Stimulated activated naive CD4-positive, alpha-beta T cell (primary cell): ENCODE measurements at places on chromosomes 2 and 18.

GRCh38 chr18:13131283-13131682, 87.3 kb upstream of the LDLRAD4 start:
- DNase-seq, result no peak

- DNase-seq, result no peak
Observed at GRCh38 chr2:95384854-95385569, 17.5 kb upstream of the FAHD2A start.

DNA sequence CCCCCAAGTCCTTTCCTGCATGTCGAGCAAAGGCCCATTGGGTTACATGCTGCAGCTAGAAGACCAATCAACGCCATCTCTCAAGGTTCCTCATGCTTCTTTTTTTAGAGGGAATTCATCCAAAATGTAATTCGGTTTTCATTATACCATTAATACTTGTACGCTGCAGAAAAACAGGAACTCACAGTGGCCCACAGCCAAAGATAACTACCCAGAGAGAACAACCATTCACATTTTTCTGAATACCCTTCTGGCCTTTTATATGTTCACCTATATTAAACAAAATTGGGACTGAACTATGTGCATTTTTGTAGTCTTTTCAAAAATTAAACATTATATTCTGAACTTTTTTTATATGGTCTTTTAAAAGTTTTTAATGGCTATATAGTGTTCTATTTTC, 25.8 kb downstream of the FARP2 start:
- DNase-seq, result no peak

DNA sequence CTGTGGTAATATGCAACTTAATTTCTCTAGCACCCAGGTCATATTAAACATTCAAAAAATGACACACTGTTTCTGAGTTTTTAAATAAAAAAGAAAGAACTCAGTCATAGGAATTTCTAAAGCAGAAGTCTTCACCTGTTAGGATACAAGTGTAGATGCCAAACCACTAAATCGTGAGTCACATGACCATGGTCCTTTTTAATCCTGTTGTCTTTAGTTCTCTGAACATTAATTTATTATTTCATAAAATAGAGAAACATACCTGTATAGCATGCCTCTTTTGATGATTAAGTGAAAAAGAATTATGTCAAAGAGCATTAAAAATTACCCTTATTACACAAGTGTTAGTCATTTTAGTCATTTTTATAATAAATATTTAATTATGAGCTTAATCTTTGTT, 398.8 kb downstream of the CCDC85A start:
- DNase-seq, result no peak

GRCh38 chr2:204012072-204012653, 75.6 kb downstream of the ICOS start:
- DNase-seq, result no peak

- DNase-seq, result no peak
Observed at GRCh38 chr2:136404176-136404575, 286.2 kb upstream of the CXCR4 start.

DNA sequence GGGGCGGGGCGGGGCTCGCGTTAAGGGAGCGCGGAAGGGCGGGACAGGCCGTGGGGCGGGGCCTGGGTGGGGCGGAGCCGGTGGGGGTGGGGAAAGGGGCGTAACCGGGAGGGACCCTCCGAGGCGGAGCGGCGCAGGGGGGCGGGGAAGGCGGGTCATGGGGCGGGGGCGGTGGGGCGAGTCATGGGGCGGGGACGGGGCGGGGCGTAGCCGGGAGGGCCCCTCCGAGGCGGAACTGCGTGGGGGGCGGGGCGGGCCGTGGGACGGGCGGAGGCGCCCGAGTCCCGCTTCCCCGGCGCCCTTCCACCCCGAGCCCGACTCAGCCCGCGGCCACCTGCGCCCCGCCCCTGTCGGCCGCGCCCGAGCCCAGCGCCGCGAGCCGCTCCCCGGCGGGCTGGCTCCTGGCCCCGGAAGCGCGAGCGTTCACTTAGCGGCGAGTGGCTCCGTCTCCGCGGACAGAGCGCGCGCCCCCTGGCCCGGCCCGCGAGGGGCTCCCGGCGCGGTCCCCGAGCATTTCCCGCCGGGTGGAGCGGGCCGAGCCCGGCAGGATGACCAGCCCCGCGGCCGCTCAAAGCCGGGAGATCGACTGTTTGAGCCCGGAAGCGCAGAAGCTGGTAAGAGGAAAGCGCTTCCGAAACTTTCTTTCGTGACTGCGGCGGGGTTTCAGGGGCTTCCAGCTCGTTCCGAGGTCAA, 64.7 kb downstream of the LRRFIP1 start:
- peak; percentile 95 for DNase-seq

- no peak for DNase-seq
Observed at GRCh38 chr18:61637319-61637718, 255.5 kb downstream of the RNF152 start.

GRCh38 chr18:23890589-23890988, 124.0 kb upstream of the TTC39C start:
- DNase-seq, result no peak

- DNase-seq, result no peak
Observed at GRCh38 chr18:6482198-6482977, 67.7 kb upstream of the L3MBTL4 start.

GRCh38 chr2:6310256-6311215, 555.2 kb downstream of the CMPK2 start:
- no peak for DNase-seq

GRCh38 chr2:239868556-239869181, 156.5 kb downstream of the NDUFA10 start:
- no peak for DNase-seq

- DNase-seq, result no peak
Observed at GRCh38 chr18:62876111-62876510, 160.8 kb downstream of the PHLPP1 start.

GRCh38 chr2:155368934-155369333, 670.4 kb downstream of the KCNJ3 start:
- no peak for DNase-seq

GRCh38 chr2:10501451-10501961, 53.4 kb upstream of the ODC1 start:
- DNase-seq, result no peak

GRCh38 chr2:184598316-184599053, at the start of gene ZNF804A:
Gene ZNF804A, plus strand, starts transcription at chr2:184598529. Its CDS starts 431 bp downstream, at chr2:184598960.
- no peak for DNase-seq

GRCh38 chr2:68418855-68419254, 48.2 kb downstream of the FBXO48 start:
- no peak for DNase-seq

DNA sequence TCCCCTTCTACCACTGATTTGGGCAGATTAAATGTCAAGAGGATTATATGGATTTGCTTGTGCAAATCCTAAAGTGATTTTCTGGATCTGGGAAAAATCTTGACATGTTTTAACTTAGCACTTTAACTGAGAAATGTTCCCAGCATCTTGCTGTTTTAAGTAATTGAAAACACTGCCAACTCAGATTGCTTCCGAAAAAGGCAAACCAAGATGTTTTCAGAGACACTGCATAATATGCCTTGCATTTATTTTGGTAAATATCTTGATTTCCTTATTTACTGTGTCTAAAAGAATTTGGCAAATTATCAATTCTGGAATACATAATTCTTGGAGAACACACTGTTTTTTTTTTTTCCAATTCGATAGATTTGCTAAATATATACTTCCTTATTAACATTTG, 385.0 kb upstream of the FAM98A start:
- no peak for DNase-seq

GRCh38 chr2:197846777-197847176, 42.4 kb downstream of the PLCL1 start:
- no peak for DNase-seq
